ENCODE measurements at places on chromosomes 11 and 22.

DNA sequence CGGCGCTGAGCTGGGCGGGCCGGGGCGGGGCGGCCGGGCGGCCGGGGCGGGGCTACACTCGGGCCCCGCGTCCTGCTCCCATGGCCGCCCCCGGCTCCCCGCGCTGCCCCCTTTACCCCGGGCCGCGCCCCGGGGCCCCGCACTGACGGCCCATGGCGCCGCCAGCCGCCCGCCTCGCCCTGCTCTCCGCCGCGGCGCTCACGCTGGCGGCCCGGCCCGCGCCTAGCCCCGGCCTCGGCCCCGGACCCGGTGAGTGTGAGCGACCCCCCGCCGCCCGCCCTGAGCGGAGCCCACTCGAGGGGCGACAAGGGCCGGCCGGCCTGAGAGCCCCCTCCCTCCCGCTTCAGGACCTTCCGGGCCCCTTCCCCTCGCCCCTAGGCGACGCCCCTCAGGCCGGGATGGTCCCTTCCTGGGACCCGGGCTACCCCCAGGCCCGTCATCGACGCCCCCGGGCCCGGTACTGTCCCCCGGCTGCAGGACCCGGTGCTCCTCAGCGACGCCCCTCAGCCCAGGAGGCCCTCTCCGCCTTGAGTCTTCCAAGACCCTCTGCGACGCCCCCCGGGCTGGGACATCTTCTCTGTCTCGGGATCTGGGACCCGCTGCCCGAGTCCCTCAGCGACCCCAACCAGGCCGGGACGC, at the start of gene KREMEN1:
KREMEN1 (plus strand) TSS at position 57 of the 639 bp plus-strand sequence; CDS start at position 153, 96 bp downstream.
- DNase-seq: no peak

GRCh38 chr22:44585559-44586350, 87.7 kb upstream of the RTL6 start:
- DNase-seq: no peak

GRCh38 chr11:15837901-15838489, 518.4 kb downstream of the SOX6 start:
- no peak for DNase-seq

DNA sequence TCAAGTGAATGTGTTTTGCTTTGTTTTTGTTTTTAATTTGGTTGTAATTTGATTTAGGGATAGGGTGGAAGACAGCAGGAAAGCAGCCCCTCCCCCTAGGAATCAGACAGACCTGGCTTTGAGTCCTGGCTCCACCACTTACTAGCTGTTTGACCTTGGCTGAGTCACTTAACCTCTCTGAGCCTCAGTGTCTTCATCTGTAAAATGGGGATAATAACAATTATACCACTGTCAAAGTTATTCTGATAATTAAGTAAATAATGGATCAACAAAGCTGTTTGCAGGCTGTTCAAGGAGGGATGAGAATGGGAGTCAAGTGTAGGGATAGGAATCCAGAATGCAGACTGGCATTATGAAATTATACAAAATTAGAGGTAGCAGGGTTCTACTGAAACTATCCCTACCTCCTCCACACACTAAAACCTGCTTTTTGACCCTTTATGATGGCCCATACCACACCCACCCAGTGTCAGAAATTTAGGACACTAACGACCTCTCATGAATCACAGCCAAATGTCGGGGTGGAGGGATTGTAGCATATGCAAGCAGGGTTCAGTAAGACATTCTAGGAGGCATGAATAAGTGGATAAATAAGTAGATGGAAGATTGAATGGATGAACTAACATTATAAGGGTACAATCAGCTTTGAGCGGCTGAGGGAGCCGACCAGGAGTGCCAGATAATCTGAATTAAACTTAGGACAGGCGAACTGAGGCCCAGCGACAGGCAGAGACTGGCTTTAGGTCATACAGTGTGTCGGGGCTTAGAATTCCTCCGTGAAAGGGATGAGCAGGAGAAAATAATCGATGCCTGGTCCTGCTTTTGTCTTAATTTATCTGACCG, 974 bp downstream of the ANAPC15 start:
- DNase-seq: no peak

DNA sequence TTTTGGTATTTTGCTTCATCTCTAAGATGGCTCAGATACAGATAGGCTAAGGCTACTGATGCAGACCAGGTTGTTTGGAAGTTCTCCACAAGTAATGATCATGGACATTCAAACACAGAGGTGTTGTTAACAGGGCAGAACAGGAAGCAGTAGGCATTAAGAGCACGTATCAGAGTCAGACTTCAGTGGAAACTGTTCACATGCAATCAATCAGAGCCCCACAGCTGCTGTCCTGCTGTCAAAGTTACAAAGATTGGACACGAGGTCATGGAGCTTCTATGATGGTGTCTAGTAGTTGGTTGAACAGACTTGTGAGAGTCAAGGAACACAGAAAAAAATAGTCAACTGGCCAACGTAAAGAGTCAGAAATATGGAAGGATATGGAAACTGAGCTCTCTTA, 19.8 kb downstream of the OR10D3 start:
- no peak for DNase-seq

DNA sequence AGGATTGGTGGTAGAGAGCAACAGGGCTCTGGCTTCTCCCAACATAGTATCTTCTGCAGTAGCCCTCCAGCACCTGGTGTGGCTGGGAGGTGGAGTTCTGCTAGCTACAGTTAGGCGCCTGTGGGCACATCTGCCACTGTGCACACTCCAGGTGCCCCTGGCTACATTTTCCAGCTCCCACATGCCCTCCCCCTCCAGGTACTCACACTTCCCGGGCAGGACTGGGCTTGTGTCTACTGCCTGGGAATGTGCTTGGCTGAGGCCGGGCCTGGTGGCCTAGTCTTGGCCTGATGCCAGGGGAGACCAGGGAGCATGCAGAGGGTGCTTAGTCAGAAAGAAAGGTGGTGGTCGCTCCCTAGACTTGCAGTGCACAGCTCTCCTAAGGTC, 15.8 kb downstream of the PHLDB1 start:
- DNase-seq: no peak

Data from stimulated activated CD4-positive, alpha-beta T cell treated with anti-CD3 and anti-CD28 coated beads, Interleukin-1b, Interleukin-23, amount 100 ng/mL, for 24 hours (primary cell).